ENCODE measurements at places on chromosomes 12 and 14.

DNA sequence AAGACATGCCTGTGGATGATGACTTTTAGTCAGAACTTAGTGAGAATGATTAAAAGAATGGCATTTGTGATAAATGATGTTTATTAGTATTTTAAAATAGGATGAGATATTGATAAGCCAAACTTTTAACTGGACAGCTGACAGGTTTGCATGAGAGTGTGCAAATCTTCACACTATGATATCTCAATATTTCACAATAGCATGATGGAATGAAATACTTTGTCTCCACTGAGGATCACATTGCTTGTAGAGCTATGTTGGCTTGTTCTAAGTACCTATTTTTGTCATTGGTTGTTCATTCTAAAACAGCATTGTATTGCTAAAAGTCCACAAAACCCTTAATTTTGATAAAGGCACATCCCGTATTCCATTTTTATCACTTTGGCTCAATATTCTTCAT, 322.1 kb downstream of the ACSS3 start:
- no peaks in the 10 kb centered on the region for H3K36me3 ChIP-seq
- H3K27me3 ChIP-seq: no peaks in the 10 kb centered on the region
- no peak overlapping the region for H3K4me3 ChIP-seq
- no peak overlapping the region for H3K27ac ChIP-seq
- no peaks in the 10 kb centered on the region for H3K4me1 ChIP-seq

DNA sequence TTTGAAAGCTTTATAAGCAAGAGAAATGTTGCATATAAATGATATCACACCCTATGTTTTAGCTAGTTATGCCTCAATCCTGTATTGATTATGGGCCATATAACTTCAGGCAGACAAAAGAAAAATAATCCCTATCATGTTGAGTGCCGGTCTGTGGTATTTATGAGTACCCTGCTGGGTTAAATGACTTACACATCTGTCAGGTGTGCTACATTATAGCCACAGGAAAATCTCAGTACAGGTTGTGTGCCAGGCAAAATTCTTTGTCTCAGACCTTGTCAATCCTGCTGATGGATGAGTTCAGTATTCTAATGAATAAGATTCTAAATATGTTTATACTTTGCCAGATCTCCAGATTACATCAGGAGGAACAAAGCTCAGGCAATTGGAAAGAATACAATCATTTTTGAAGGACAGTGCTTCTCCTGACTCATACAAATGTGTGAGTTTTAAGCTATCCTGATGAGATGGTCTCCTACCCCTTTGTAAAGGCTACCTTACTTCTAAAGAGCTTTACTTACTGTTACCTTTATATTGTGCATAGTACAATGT, 109.8 kb upstream of the FOXG1 start:
- H3K27me3 ChIP-seq: no peaks in the 10 kb centered on the region
- H3K27ac ChIP-seq: no peak overlapping the region
- DNase-seq: no peak
- no peaks in the 10 kb centered on the region for H3K4me1 ChIP-seq
- H3K4me3 ChIP-seq: no peak overlapping the region
- no peaks in the 10 kb centered on the region for H3K36me3 ChIP-seq

GRCh38 chr14:68467425-68467824, 325.4 kb downstream of the ZFP36L1 start:
- H3K27ac ChIP-seq: no peak overlapping the region
- DNase-seq: no peak
- H3K36me3 ChIP-seq: no peaks in the 10 kb centered on the region
- no peaks in the 10 kb centered on the region for H3K27me3 ChIP-seq

DNA sequence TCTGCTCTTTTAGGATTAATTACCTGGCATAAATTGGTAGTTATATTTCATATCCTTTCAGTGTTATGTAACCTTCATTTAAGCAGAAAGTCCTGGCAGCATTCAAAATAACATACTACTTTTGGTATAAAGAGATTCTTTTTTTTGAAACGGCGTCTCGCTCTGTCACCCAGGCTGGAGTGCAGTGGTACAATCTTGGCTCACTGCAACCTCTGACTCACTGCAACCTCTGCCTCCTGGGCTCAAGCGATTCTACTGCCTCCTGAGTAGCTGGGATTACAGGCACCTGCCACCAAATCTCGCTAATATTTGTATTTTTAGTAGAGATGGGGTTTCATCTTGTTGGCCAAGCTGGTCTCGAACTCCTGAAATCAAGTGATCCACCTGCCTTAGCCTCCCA, 9.2 kb downstream of the KTN1 start:
- no peak overlapping the region for H3K27ac ChIP-seq
- no peaks in the 10 kb centered on the region for H3K27me3 ChIP-seq
- H3K4me3 ChIP-seq: no peak overlapping the region
- no peaks in the 10 kb centered on the region for H3K36me3 ChIP-seq
- DNase-seq: no peak

GRCh38 chr14:80468331-80469122, 257.2 kb upstream of the DIO2 start:
- no peak overlapping the region for H3K4me3 ChIP-seq
- no peak overlapping the region for H3K27ac ChIP-seq
- H3K4me1 ChIP-seq: no peaks in the 10 kb centered on the region
- no peaks in the 10 kb centered on the region for H3K27me3 ChIP-seq
- DNase-seq: no peak
- H3K36me3 ChIP-seq: peaks cover 2% of the 10 kb centered on the region

DNA sequence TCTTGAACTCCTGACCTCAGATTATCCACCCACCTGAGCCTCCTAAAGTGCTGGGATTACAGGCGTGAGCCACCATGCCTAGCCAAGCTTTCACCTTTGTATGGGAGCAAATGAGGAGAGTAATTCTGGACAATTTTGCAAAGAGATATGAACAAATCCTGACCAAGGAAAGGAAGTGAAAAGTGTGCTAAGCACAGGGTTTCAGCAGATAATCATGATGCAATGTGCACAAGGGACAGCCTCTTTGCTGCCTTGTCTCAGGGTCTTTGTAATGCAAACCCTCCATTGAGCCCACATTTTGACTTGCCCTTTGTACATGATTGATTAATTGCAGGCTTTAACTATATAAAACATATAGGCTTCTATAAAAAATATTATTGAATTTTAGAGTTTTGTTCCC, 9.2 kb upstream of the PYGL start:
- no peak overlapping the region for H3K27ac ChIP-seq
- H3K4me1 ChIP-seq: peaks cover 5% of the 10 kb centered on the region
- no peak for DNase-seq
- H3K27me3 ChIP-seq: no peaks in the 10 kb centered on the region
- H3K4me3 ChIP-seq: no peak overlapping the region

DNA sequence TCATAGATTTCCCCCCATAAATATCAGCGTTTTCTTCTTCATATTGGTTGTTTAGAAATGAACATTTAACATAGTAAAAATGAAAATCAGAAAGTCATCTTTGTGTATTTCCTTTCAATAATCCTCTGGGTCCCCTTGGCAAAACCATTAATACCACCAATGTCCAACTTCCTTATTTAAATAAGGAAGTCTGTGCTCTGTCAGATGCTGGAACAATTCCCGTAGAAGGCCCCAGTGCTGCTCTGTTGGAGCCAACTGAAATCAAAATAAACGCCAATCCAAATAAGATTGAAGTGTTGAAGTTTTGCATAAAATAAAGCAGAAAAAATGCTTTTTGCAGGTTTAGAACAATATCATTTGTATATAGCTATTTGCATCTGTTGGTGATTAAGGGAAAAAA, 93.1 kb downstream of the PPM1H start:
- no peak overlapping the region for H3K4me3 ChIP-seq
- H3K27ac ChIP-seq: no peak overlapping the region
- no peaks in the 10 kb centered on the region for H3K36me3 ChIP-seq
- peak; percentile 66 for DNase-seq

GRCh38 chr14:68676511-68676943, 116.3 kb downstream of the ZFP36L1 start:
- H3K27me3 ChIP-seq: no peaks in the 10 kb centered on the region
- H3K4me1 ChIP-seq: peaks cover 32% of the 10 kb centered on the region
- H3K36me3 ChIP-seq: no peaks in the 10 kb centered on the region
- H3K4me3 ChIP-seq: no peak overlapping the region
- no peak overlapping the region for H3K27ac ChIP-seq

DNA sequence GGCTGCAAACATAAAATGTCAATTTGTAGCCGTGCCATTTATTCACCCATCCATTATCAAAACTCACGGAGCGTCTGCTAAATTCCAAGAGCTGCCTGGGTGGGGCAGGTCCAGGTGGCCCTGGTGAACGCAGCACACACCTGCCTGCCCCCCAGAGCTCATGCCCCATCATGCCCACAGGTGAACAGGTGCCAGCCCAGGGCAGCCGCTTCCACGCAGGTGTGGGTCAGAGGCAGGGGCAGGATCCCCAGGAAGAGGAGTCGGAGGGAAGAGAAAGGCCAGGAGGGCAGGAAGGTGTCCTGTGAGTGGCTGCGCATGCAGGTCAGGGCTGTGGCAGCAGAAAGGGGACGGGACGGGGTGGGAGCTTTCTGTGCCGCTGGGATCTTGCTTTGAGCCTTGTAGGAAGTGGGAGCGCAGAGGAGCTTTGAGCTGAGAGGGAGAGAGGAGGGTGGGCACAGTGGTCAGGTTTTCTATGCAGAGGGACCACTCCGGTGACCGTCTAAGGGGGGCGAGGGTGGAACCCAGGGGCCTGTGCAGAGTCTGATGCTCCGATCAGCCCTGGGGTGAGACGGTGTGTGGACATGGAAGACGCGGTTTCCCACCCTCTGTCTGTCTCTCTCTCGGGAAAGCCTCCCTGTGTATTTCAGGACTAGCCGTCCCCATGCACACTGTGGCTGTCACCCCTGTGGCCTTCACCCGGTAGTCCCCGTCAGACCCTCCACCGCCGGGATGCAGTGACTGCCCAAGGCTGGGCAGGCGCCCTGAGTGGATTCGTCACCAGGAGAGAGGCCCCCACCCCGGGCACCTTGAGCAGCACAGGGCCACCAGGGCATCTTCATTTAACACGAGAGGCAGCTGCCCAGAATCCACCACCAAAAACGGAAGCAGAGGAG, 26.7 kb downstream of the GALNT9 start:
- H3K27ac ChIP-seq: no peak overlapping the region
- no peak overlapping the region for H3K4me3 ChIP-seq
- no peaks in the 10 kb centered on the region for H3K36me3 ChIP-seq
- peaks cover 21% of the 10 kb centered on the region for H3K27me3 ChIP-seq
- DNase-seq: no peak
- no peaks in the 10 kb centered on the region for H3K4me1 ChIP-seq

GRCh38 chr14:76354310-76354709, 21.6 kb upstream of the ESRRB start:
- DNase-seq: no peak
- H3K4me3 ChIP-seq: no peak overlapping the region
- H3K4me1 ChIP-seq: peaks cover 10% of the 10 kb centered on the region
- H3K36me3 ChIP-seq: no peaks in the 10 kb centered on the region
- peaks cover 40% of the 10 kb centered on the region for H3K27me3 ChIP-seq

GRCh38 chr14:50319721-50320120, 7.6 kb downstream of the DMAC2L start:
- no peak overlapping the region for H3K27ac ChIP-seq
- DNase-seq: no peak
- H3K27me3 ChIP-seq: no peaks in the 10 kb centered on the region

GRCh38 chr12:19261773-19262172, 132.2 kb downstream of the PLEKHA5 start:
- H3K27ac ChIP-seq: no peak overlapping the region
- no peaks in the 10 kb centered on the region for H3K36me3 ChIP-seq
- H3K27me3 ChIP-seq: no peaks in the 10 kb centered on the region
- DNase-seq: no peak
- H3K4me1 ChIP-seq: no peaks in the 10 kb centered on the region

DNA sequence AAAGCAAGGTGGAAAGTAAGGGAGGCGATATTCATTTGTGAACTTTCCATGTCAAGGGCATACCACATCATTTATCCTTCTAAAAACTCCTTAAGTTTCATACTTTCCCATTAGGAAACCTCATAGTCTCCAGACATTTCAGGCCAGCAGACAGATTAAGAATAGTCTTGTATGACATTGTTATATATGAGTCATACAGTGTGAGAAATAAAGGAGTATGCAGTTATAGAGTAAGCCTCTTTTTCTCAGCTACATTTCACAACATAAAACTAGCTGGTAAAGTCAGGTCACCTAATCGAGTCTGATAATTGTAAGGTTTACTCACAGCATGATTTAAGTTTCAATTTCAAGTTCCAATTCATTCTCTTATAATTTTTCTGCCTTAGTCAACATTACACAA, 164.3 kb downstream of the GRIP1 start:
- H3K36me3 ChIP-seq: no peaks in the 10 kb centered on the region
- H3K27me3 ChIP-seq: no peaks in the 10 kb centered on the region

DNA sequence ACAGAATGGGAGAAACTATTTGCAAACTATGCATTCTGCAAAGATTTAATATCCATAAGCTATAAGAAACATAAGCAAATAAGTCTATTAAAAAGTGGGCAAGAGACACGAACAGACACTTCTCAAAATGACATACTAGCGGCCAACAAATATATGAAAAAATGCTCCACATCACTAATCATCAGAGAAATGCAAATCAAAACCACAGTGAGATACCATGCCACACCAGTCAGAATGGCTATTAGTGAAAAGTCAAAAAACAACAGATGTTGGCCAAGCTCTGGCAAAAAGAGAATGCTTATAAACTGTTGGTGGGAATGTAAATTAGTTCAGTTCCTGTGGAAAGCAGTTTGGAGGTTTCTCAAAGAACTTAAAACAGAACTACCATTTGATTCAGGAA, 121.3 kb downstream of the KCNMB4 start:
- H3K4me1 ChIP-seq: no peaks in the 10 kb centered on the region
- H3K27me3 ChIP-seq: no peaks in the 10 kb centered on the region
- no peak overlapping the region for H3K4me3 ChIP-seq
- no peak for DNase-seq
- H3K36me3 ChIP-seq: no peaks in the 10 kb centered on the region

GRCh38 chr12:27566159-27566558, 42.2 kb downstream of the PPFIBP1 start:
- H3K27me3 ChIP-seq: no peaks in the 10 kb centered on the region
- no peak overlapping the region for H3K27ac ChIP-seq
- H3K4me1 ChIP-seq: peaks cover 7% of the 10 kb centered on the region
- peak; percentile 56 for DNase-seq

GRCh38 chr14:50599700-50600444, 39.9 kb downstream of the ATL1 start:
- H3K36me3 ChIP-seq: no peaks in the 10 kb centered on the region
- DNase-seq: peak; percentile 70
- H3K27me3 ChIP-seq: no peaks in the 10 kb centered on the region
- H3K4me1 ChIP-seq: no peaks in the 10 kb centered on the region
- H3K4me3 ChIP-seq: no peak overlapping the region

- no peak overlapping the region for H3K27ac ChIP-seq
- DNase-seq: peak; percentile 63
- H3K36me3 ChIP-seq: peaks cover 19% of the 10 kb centered on the region
- no peaks in the 10 kb centered on the region for H3K27me3 ChIP-seq
These were observed 89.3 kb upstream of the RFX4 start for GRCh38 chr12:106493531-106493930.

DNA sequence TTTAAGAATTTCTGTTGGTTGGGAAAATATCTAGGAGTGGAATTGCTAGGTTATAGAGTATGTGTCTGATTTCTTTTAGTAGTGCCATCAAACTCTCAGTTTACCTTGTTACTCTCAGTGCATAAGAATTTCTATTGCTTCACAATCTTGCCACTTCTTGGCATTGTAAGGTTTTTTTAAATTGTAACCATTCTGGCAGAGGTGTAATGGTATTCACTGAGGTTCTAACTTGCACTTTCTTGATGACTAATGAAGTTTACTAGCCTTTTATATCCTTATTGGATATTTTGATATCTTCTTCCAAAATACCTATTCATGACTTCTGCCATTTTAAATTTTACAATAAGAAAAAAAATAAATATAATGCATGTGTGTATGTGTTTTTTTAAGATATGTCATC, 478.0 kb downstream of the NAV3 start:
- H3K4me1 ChIP-seq: no peaks in the 10 kb centered on the region
- H3K4me3 ChIP-seq: no peak overlapping the region
- H3K27me3 ChIP-seq: no peaks in the 10 kb centered on the region
- DNase-seq: no peak

Measured in muscle of leg (tissue), 16 donors.